ENCODE measurements at places on chromosomes 5 and 9. TPM values are rescaled to one million over a fixed set of nuclear protein-coding genes. Genes with fewer than 3 reads are reported as not detected.

Gene NR4A3
- 0.46 TPM for total RNA-seq

Gene TMEM171
- total RNA-seq: 1.8 TPM

Gene DMGDH
- total RNA-seq: 0.35 TPM

Gene INSL6
- not detected for total RNA-seq

Gene TRIM23
- 11.8 TPM for total RNA-seq

Gene DMXL1
- 40.6 TPM for total RNA-seq

Gene CER1
- total RNA-seq: 4.1 TPM

Gene BICD2
- total RNA-seq: 38.7 TPM

Gene SPATA31E1
- total RNA-seq: 0.05 TPM

Gene TAS2R1
- total RNA-seq: not detected

Gene SLC36A1
- total RNA-seq: 13.7 TPM

Gene C7
- 1.4 TPM for total RNA-seq

Gene DOCK2
- 4.6 TPM for total RNA-seq

Gene LHX3
- 0.11 TPM for total RNA-seq

Gene KIF4B
- total RNA-seq: not detected

Gene LRRC19
- total RNA-seq: not detected

Gene PCDHA7
- total RNA-seq: 2.7 TPM

Gene PDGFRB
- total RNA-seq: 7.9 TPM

Gene NFIB
- total RNA-seq: 12.5 TPM

Gene DIPK1B
- total RNA-seq: 48.9 TPM

Gene HEMGN
- total RNA-seq: 0.11 TPM

Gene C5orf34
- total RNA-seq: 7.3 TPM

Gene SPATA31A3
- total RNA-seq: not detected

Gene FBP2
- total RNA-seq: not detected

Gene RAI14
- total RNA-seq: 157 TPM

Gene SLC45A2
- total RNA-seq: not detected

Gene SLC6A3
- total RNA-seq: 0.53 TPM

Gene KDM4C
- 34.0 TPM for total RNA-seq

Gene SLC24A2
- total RNA-seq: 7.1 TPM

Gene TUSC1
- total RNA-seq: 6.0 TPM

Gene SIMC1
- total RNA-seq: 16.8 TPM

Gene TMEM174
- not detected for total RNA-seq

Gene RGS7BP
- total RNA-seq: 1.7 TPM

Gene RLN2
- total RNA-seq: 4.3 TPM

Gene OGN
- total RNA-seq: 0.11 TPM

Gene GRHPR
- 102 TPM for total RNA-seq

Gene PCA3
- not detected for total RNA-seq

Gene RNF183
- total RNA-seq: 0.17 TPM

Gene GRXCR2
- not detected for total RNA-seq

Gene KIF24
- total RNA-seq: 3.8 TPM

Gene ALDH1A1
- total RNA-seq: 2.4 TPM

Gene IL3
- not detected for total RNA-seq

Gene TMCO6
- total RNA-seq: 32.6 TPM

Gene RNF208
- 14.8 TPM for total RNA-seq

Gene SPATA31C1
- total RNA-seq: not detected

Gene SLC36A2
- not detected for total RNA-seq

Gene CCL19
- not detected for total RNA-seq

Gene FOXI1
- not detected for total RNA-seq

Gene TRPM3
- total RNA-seq: 5.4 TPM

Gene GHR
- total RNA-seq: 0.53 TPM

All from WTC11 (cell line).